DMS 273 treated with DMSO at 0.1 percent for 48 hours (cell line): ENCODE measurements at places on chromosomes 12 and 14.
A peak's percentile ranks its signal among the peaks of the same experiment; 100 is the strongest.

DNA sequence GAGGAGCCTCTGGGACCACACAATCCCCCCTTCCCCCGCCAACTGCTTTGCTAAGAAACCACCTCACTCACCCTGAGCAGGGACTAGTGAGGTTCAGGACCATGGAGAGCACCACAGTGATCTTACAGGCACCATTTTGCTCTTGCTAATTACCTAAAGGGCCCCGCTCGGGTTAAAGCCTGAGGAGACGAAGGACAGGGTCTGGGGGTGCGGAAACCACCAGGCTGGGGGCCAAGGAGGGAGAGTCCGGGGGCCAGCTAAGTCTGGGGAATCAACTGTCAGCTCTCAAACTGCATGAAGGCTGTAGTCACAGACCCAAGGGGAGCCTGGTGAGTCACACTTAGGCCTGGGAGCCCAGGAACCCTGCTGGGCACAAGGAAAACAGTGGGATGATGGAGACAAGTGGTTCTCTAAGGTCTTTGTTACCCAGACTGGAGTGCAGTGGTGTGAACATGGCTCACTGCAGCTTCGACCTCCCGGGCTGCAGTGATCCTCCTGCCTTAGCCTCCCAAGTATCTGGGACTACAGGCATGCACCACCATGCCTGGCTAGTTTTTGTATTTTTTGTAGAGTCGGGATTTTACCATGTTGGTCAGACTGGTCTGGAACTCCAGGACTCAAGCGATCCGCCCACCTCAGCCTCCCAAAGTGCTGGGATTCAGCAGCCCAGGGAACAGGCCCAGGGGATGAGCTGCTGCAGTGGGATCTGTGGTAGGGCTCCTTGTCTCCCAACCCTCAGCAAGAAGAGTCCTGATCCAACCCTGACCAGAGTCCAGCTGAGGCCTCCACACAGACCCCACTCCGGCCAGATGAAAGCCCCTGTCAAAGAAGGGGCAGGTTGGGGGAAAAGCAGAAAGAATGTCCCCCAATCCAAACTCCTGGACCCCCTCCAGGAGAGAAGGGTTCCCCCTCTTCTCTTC, 98.8 kb downstream of the CALM1 start:
- no peak for DNase-seq

DNA sequence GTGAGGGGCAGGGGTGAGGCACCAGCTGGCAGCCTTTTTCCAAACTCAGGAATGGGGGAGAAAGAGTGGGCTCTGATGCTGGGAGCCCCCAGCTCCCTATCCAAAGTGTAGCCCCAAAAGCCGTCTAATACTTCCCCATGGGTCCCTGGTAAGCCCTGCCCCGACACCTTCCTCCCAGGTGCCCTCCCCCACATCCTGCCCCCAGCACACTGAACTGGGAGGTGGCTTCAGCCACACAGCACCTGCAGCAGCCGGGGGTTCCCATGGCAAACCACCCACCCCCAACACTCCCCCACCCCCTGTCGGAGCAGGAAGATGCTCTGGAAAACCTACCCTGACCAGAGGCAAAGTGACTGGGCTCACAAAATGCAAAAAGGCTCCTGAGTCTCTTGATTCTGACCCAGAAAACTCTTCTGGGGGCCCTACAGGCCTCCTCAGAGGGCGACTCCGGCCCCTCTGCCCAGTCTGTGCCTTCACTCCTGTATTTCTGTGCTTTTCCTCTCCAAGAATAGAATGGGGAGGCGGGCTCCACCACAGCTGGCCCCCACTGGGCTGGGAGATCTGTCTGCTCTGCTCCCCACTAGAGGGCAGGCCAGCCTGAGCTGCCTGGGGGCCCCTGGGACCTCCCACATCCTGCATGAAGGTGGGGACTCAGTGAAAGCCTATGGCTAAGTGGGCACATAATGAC, 81.6 kb downstream of the ITPK1 start:
- no peak for DNase-seq

DNA sequence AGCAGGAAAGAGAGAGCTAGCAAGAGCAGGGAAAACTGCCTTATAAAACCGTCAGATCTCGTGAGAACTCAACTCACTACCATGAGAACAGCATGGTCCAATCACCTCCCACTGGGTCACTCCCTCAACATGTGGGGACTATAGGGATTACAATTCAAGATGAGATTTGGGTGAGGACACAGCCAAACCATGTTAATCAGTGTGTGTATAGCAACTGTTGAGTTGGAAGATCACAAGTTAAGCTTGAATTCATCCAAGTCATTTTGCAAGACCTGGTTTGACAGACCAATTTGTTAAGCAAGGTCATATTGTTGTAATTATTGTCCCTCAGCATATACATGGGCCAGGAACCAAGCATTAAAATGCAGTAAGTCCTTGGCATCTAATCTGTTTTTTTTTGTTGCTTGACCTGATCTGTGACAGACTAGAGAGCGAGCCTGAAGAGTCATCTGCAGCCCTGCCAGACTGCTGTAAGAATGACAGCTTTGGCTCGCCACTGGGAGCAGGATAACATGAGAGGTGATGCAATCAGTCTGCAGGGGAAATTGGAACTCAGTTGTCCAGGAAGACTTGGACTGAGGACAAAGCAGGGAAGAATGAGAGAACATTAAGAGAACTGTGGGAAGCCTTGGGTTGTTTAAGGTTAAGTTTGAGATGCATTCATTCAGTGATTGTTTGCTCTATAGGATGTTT, 297.6 kb upstream of the SEL1L start:
- DNase-seq: no peak

- DNase-seq: no peak
Observed at GRCh38 chr12:95533985-95534384, 17.3 kb downstream of the USP44 start.

GRCh38 chr12:15966426-15966825, 55.3 kb downstream of the DERA start:
- no peak for DNase-seq

GRCh38 chr12:5308216-5308615, 123.7 kb upstream of the NTF3 start:
- no peak for DNase-seq

- no peak for DNase-seq
Observed at GRCh38 chr12:52197371-52198231, 5.8 kb upstream of the KRT80 start.

DNA sequence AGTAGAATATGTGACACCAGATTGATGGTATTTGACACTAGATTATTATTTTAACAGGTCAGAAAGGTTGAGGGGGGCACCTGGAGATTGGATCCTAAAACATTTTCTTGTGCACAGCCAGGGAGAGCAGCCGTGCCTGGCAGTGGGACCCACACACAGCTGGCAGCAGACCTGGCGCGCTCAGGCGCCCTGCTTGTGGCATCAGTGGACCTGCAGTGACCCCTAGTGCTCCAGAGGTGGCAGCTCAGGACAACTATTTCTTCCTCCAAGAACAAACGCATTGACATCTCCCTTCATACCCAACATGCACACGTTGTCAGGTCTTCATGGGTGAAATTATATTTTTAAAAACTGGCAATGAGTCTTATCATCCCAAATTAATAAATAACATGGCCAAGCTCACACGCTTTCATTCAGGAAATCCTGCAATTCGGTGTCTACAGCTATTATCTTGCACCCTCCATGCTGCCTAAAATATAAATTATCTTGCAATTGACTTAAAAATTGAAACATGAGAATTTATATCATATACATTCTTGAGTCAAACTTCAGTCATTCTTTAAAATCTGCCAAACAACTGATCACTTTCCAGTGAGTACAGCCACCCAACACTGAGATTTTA, 7.7 kb upstream of the TMEM132D start:
- DNase-seq: no peak

DNA sequence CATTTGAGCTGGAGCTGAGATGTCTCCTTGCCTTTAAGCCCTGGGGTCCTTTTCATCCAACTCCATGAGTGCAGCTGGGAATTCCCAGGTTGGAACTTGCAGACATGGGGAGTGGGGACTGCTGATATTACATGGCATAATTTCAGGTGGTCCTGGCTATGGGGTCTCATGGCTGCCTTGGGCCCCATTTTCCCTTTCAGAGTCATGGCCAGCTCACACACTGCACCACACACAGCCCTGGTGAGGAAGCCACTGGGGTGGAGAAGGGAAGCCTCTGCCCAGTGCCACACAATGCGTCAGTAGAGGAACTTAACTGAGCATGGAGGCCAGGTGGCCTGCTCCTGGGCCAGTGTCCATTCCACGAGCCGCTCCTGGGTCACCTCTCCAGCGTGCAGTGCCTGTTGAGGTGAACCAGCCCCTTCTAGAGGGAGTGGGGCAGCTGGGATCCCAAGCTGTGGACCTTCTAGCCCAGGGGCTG, 17.3 kb upstream of the KRT86 start:
- DNase-seq: no peak

DNA sequence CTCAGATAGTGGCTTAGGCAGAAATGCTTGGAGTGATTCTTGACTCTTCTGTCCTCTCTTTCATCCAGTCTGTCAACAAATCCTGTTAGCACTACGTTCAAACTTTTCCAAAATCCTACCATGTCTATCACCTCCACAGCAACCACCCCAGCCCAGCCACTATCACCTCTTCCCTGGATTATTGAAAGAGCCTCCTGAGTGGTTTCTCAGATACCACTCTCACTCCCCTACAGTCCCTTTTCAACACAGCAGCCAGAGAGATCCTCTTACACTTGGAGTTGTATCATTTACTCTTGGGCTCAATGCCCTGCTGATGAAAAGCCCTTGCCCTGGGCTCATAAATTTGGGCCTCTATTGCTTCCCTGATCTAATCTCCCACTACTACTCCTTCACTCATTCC, 218.9 kb downstream of the EXOC5 start:
- DNase-seq: no peak

DNA sequence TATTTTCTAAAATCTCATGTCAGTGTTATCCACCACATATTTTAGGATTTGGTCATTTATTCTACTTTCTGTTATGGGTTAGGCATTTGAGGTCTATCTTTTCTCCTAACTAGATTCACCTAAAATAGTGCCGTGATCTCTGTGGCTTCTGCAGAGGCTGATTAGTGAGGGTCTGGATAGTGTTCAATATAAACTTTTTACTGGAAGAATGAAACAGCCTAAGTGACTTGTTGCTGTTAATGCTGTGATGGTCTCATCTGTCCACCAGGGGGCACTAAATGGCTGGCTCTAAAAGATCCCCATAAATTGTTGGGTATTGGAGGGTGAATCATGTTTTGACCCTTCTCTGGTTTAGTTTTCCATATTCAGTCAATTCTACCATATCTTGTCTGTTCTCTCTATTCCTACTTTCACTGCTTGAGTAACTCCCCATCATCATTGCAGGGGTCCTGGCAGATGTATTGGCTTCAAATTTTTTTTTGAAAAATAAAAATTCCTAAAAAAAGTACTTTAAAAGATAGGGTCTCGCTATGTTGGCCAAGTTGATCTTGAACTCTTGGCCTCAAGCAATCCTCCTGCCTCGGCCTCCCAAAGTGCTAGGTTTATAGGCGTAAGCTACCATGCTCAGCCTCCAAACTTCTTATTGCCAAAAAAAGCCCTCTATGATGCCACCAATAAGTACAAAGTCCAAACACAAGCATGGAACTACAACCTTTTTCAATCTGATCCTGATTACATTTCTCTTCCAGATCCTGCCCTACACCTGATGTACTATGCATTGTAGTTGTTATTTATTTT, 6.9 kb downstream of the PABPN1 start:
- peak; percentile 56 for DNase-seq

DNA sequence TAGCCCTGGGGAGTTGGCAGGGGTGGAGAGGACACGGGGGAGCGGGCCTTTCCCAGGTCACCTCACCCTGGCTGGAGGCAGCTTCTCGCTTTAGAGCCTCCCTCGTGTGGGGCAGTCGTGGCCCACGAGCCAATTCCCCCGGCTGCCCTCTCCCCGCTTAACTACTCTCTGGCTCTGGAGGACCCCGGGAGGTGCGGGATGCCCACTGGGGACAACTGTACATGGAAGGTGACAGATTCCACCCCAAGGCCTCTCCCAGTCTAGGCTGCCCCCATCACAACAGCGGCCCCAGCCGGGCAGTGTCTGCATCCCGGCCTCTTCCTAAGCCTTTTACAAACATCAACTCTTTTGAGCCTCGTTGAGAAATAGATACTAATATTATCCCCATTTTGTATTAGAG, 78.1 kb downstream of the KIF26A start:
- no peak for DNase-seq

DNA sequence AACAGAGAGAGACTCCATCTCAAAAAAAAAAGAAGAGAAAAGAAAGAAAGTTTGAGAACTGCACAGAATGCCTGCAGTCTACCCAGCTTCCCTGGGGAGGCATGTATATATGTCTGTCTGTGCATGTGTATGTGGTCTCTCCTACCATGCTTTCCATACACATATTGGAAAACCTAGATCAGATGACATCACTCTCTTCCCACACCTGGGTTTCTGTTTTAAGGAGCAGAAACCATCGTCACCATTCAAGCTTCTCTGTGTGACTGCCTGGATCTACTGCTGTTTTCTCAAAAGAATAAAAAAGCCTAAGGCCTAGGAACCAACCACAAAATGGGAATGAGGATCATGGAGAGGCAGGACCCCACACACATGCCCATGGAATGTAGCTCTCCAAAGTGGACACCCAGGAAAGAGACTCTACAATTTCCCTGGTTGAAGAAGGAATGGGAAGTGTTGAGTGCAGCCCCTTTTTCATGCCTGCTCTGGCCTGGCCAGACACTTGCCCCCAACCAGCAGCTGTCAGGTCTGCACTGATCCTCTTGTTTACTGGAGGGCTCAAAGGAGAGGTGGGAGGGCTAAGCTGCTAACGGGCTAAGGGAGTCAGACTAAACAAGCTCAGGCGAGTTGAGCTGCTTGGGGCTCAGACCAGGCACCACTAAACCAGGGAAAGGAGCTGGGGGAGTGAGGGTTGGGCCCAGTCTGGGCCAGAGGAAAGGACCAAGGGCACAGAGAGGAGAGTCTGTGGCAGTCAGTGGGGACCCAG, 7.7 kb upstream of the PCK2 start:
- DNase-seq: no peak

DNA sequence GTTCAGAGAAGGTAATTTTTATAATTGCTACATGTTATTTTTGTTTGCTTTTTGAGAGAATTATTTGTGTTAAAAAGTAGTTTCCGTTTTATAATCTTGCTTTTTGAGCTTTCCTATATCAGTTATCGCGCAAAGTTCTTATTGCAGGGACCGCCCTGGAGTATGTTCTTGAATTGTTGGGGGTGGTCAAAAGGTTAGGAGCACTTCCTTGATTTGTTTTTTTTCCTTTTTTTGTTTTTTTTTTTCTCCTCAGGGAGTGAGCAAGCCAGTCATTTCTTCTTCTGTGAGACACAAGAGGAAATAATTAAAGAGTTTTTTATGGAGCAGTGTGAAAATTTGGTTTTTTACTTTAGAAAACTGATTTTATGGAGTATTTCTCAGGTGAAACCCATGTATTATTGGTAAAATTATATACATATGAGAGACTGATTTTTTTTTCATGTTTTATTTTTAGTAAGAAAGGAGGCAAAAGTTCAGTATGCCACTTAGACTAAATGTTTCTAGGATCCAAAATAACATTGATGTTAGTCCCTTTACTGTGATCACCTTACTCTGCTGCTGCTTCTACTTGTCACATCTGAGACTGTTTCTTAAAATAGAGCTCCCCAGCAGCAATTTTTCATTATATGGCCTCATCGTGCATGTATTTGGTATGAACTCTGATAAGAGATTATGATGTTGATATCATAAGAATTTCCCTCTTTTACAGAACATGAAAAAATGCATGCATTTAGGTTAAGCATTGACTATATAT, 26.6 kb downstream of the PLEKHA5 start:
- DNase-seq: no peak

- no peak for DNase-seq
Observed at GRCh38 chr14:79161571-79161970, 991.4 kb downstream of the NRXN3 start.

GRCh38 chr12:98532687-98533304, 17.4 kb downstream of the TMPO start:
- no peak for DNase-seq
